ENCODE measurements at places on chromosomes 16 and 17.

- DNase-seq = no peak
Observed at GRCh38 chr17:81120695-81121621, 44.3 kb upstream of the PVALEF start.

DNA sequence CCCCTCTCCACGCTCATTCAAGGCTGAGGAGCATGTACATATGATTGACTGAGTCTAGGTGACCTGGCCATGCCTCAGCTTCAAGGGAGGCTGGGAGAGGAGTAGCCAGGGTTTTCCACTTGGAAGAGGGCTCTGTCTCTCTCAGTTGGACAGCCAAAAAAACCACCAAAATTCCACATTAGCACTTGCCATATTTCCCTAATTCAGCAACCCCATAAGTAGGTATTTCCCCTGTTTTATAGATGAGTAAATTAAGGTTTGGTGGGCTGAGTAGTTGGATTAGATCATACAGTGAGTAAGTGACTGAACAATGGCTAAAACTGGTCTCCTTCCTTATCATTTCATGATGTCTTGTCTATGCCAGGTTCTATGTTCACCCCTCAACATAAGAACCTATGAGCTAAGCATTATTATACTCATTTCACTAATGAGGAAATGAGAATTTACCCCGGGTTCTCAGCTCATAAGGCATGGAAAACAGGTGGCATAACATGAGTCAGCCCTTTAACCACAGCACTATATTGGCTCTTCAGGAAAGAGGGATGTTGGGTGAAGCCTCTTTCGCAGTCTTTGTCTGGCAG, 68.0 kb upstream of the GAS7 start:
- DNase-seq = no peak

GRCh38 chr17:4444782-4445473, 11.2 kb downstream of the SPNS3 start:
- DNase-seq = no peak

- no peak for DNase-seq
Observed at GRCh38 chr16:30533146-30533522, 1.5 kb downstream of the ZNF747 start.

DNA sequence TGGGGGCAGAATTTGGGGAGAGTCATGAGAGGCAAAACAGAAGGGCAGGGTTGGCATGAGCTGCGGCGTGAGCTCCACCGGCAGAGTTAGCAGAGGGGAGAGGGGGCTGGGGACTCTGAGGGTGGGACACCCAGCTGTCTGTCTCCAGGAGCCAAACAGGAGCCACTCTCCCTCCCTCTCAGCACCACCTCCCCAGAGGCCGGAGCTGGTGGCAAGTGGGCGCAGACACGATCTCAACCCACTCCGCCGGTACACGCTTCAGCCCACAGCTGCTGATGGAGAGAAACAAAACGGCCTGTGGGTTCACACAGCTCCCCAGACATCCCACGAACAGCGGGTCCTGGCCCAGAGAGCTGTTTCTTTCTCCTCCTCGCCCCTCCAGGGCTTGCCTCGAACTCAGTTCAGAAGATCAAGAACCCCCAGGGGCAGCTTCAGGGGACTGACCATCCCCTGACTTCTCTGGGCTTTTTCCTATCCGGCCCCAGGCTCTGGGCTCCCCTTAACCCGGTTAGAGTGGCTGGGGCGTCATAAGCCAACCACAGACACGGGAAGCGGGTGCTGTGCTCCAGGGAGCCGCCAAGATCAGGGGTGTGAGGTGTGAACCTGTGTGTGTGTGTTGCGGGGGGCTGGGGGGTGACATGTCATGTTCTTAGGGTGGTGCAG, 7.6 kb downstream of the RHBDF2 start:
- no peak for DNase-seq

DNA sequence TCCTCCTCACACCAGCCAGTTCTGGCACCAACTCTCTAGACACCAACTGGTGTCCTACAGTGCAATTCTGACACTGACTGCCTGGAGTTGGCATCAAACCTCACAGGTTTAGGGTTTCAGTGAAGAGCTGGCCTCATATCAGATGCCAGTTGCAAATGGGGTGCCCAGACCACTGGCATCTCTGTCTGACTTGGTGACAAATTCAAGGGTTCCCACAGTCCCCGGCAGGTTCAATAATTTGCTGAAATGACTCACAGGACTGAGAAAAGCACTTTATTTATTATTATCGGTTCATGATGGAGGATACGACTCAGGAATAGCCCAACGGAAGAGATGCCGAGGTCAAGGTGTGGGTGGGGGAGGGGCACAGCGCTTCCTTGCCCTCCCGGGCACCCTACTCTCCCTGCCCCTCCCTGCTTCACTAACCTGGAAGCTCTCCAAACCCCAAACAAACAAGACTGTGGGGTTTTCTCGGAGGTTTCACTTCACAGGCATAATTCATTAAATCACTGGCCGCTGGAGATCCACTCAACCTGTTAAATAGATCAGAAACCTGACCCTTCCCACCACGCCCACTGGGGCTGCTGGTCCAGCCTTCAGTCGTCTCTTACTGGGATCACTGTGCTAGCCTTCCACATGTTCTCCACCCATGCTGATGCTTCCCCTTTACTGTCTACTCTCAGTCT, 1.7 kb upstream of the NLRP1 start:
- no peak for DNase-seq

DNA sequence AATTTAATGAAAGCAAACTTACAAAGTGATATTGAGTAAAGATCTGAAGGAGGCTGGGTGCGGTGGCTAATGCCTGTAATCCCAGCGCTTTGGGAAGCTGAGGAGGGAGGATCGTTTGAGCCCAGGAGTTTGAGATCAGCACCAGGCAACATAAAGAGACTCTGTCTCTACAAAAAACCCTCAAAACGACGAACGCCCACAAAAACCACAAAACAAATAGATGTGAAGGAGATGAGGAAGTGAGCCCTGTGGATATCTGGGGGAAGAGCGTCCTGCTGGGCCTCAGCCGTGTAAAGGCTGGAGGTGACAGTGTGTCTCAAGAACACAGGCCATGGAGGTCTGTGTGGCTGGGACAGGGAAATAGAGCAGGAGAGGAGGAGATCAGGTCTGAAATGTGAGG, 68.8 kb downstream of the ITFG1 start:
- no peak for DNase-seq

DNA sequence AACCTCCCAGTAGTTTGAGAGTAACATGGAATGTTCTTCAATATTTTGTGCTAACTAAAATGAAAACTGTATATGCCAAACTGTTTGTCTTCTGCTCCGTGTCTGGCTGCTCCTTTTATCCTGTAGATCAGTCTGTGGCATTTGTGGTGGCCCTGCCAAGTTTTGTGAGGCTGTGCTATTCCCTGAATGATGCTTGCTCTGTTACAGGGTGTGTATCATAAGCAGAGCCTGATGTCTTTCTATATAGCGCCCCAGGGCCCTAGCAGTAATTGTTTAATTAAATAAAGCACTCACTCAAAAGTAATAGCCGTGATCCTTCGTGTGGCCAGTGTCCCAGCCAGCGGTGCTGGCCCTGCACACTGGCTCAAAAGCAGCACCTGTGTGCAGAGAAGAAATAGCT, 27.8 kb upstream of the NAT9 start:
- DNase-seq = no peak

- DNase-seq = no peak
Observed at GRCh38 chr17:50076591-50077235, 18.4 kb upstream of the PDK2 start.

- no peak for DNase-seq
Observed at GRCh38 chr17:66992911-66993442, 28.5 kb downstream of the CACNG4 start.

GRCh38 chr17:50079334-50080095, 15.6 kb upstream of the PDK2 start:
- no peak for DNase-seq

- DNase-seq = peak; percentile 19
Observed at GRCh38 chr16:12459391-12460063, 344.2 kb downstream of the CPPED1 start.

DNA sequence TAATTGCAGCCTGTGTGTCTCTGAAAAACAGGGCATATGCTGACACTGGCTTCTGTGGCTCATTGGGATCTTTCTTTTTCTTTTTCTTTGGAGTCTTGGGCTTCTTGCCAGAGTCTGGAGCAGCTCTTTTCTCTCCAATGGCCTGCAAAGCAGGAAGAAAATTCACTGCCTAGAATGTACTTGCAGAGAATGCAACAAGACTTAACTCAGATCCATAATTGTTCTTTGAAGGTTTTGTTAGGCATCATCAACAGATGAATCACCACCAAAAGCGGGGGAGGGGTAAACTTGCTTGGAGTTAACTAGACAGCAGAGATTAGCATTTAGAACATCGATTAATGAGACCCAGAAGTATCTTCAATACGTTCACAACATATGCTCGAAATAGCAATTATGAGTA, 100.9 kb downstream of the TOX3 start:
- no peak for DNase-seq

DNA sequence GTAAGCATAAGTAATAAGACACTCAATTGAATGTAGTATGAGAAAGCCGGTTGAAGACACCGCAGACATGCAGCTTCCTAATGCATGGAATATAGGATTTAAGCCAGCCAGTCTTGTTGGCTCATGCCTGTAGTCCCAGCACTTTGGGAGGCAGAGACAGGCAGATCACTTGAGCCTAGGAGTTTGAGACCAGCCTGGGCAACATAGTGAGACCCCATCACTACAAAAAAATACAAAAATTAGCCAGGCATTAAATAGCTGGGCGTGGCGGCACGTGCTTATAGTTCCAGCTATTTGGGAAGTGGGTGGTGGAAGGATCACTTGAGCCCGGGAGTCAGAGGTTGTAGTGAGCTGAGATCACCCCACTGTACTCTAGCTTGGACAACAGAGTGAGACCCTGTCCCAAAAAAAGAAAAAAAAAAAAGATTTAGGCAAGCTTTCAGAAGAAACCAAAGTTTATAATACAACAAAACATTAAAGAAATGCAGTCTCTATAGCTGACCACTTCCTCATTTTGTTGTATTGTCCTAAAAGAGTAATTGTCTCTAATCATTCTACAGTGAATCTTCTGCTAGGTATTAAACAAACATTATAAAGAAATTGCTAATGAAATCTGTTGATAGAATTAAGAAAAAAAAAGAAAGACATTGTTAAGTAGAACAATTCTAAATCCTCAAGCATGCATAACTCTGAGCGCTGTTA, 68.6 kb upstream of the KIFC3 start:
- DNase-seq = no peak

DNA sequence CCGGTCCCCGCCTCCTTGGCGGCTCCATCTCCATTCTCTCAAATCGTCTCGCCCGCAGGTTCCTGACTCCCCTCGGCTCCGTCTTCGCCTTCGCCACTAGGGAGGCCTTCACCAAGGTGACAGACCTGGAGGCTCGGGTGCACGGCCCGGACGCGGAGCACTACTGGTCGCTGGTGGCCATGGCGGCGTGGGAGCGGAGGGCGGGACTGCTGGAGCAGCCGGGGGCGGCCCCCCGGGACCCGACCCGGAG, 862 bp downstream of the GLTPD2 start:
- DNase-seq = no peak

DNA sequence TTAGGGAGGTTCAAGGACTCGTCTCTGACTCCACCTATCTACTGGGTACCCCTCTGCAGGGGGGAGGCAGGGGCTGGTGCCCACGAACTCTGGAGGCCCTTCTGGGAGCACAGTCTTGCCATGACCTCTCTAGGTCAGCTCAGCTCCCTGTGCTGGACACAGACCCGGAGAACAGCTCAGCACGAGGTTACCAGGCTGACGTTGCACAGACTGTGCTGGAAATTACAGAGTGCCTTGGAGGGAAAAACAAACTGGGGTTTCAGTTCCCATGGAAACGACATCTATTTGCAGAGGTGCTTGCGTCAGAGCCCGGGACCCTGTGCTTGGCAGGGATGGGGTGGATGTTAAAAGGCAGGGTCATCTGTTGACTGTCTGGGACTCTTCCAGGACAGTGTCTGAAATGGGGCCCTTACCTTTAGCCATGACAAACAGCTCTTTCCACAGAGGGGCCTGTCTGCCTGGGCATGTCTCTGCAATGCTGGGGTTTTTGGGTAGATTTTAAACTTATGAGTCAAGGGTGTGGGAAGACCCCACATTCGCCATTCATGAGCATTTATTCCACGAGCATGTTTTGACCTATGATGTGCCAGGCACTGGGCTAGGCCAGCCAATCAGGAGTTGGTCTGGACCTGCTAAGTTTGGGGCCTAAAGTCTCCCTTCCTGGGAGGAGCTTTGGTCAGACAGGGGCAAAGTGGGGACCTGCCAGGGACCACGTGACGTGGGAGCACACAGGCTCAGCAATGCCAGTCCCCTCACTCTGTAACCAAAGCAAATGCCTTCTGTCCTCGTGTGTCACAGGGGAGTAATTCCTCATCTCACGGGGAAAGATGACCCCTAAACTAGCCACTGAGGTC, 22.5 kb downstream of the CCR7 start:
- DNase-seq = no peak

DNA sequence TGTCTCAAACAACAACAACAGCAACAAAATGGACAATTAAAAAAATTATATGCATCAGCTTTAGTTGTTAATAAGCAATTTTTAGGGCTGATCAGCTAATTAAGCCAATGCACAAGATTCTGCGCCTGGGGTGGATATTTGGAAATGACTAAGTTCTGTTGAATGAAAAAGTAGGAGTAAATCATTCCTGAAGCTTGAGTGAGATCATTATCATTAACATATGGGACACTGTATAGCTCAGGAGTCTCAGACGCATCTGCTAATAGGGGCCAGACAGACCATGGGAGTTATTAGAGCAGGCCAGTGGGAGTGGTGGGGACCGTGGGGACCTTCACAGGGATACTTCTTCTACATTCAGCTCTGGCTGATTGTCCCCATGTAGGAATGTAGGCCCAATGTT, 22.8 kb downstream of the IRX5 start:
- no peak for DNase-seq

GRCh38 chr16:61228371-61228770, 807.9 kb downstream of the CDH8 start:
- no peak for DNase-seq

DNA sequence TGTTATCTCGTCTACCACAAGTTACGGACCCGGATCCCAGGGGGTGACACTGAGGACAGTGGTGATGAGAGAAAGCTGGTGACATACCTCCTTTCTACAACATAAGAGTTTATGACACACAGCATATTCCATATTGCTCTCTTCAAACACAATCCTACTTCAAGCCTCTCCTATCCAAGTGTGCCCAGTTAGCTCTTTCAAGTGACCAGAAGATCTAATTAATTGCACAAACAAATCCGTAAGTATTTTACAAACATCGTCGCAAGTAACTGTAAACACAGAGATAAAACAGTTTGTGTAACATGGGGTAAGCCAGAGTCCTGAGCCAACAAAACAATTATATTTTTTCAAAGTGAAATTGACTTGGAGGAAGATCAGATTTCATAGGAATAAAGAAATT, 235.0 kb downstream of the CHD9NB start:
- no peak for DNase-seq

GRCh38 chr16:77332792-77333191, 102.0 kb downstream of the ADAMTS18 start:
- DNase-seq = no peak
